ENCODE measurements at places on chromosomes 1 and 21.

GRCh38 chr1:59427155-59427554 is 130.3 kb downstream of the FGGY start:
- DNase-seq = no peak

GRCh38 chr1:168939110-168939946 is 167.2 kb upstream of the ATP1B1 start:
- DNase-seq = no peak

- DNase-seq = no peak
Measured at GRCh38 chr1:205068457-205069040, 15.7 kb downstream of the TMEM81 start.

- no peak for DNase-seq
Measured at GRCh38 chr1:172536256-172536655, 3.3 kb downstream of the SUCO start.

GRCh38 chr1:112836642-112837041 is 119.4 kb downstream of the SLC16A1 start:
- DNase-seq = no peak

- no peak for DNase-seq
Measured at GRCh38 chr1:227449051-227449450, 114.3 kb upstream of the ZNF678 start.

DNA sequence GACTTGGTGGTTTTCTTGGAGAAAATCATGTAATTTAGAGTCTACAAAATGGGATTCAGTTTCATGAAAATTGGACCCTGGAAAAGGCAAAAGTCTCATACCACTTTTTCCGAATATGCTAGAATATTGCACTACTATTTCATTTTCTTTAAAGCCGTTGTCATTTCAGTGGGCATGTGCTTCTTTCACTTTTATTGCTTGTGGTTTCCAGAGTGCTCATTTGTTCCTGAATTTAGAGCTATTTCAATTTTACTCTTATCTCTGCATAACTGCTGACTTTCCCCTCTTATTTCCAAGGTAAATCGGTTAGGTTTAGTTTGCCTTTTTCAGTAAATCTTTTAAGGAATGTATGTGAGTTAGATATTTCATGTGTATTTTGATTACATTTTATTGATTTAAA is 11.6 kb downstream of the HHAT start:
- DNase-seq = no peak

DNA sequence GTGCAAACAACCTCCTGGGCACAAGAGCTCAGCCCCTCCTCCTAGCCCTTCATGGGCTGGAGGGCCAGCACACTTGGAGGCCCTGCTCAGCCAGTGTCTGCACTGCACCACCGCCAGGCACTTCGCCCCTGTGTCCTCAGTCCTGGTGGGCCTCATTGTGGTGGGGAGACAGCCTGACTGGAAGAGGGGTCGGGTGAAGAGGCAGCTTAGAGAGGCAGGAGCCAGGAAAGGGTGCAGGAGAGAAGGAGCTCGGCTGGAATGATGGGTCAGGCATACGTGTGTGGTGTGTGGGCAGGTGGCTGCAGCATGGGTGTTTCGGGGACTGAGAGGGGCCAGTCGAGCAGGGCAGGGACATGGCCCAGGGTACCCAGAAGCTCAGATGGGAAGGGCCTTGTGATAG is 4.1 kb downstream of the WNT3A start:
- no peak for DNase-seq

GRCh38 chr1:197422993-197423392 is 154.9 kb downstream of the CRB1 start:
- peak; percentile 42 for DNase-seq

- DNase-seq = no peak
Measured at GRCh38 chr1:97038410-97038809, 316.8 kb downstream of the PTBP2 start.

GRCh38 chr1:182646739-182647138 is 37.6 kb downstream of the RGS8 start:
- no peak for DNase-seq

DNA sequence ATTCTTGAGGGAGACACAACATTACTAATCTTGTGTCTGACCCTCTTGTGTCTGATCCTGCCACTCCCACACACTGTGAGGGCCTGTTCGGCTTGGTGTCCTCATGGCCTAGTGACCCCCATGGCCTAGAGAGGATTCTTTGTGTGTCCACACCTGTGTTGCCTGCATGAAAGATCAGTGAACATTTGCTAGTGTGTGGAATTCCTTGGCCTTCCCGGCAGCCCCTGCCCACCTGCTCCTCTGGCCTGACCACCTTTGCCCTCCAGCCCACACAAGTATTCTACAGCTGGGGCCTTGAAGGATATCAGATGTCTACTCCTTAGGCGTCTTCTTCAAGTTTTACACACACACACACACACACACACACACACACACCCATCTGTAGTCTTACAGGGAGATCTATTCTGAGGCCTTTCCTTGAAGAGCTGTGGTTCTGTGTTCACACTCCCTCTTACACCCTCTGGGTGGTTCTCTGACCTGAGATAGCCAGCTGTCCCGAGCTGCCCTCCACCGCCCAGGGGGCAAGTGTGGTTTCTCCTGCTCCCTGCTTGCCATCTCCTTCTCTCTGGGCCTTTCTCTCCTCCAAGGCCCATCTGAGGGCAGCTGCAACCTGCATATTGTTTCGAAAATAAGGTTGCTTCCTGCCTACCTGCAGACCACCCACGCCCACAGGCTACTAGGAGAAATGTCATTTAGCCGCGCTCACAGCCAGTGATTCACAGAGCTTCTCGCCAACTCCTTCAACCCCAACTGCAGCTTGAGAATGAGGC is 45.4 kb downstream of the CD247 start:
- DNase-seq = no peak

DNA sequence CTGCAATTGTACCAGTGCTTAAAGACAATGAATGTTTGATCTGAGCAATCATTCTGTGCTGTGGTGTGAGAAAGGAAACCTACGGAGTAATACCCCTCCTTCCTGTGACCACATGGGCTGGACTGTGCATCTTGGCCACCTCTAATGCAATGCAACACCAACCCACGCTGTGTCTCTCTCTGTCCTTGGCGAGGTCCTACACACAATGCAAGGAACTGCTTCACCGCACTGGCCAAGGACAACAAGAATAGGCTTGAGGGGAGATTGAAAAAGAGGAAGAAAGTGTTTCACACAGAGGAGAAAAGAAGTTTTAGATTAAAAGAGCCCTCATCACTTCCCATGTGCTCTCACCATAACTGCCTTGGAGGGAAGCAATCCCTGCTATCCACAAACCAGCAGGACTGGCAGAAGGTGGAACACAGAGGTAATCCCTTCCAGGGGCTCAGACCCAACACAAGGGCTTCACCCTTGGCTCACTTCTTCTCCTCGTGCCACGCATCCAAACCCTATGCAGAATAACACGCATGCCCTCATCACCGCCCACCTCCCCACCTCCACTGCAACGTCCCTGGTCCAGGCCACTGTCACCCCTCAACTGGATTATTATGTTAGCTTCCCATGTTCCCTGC is 112.5 kb upstream of the ERG start:
- no peak for DNase-seq

- DNase-seq = no peak
Measured at GRCh38 chr1:211732293-211732980, 57.0 kb upstream of the NEK2 start.

- DNase-seq = peak; percentile 33
Measured at GRCh38 chr21:41141031-41141457, 26.9 kb upstream of the BACE2 start.

DNA sequence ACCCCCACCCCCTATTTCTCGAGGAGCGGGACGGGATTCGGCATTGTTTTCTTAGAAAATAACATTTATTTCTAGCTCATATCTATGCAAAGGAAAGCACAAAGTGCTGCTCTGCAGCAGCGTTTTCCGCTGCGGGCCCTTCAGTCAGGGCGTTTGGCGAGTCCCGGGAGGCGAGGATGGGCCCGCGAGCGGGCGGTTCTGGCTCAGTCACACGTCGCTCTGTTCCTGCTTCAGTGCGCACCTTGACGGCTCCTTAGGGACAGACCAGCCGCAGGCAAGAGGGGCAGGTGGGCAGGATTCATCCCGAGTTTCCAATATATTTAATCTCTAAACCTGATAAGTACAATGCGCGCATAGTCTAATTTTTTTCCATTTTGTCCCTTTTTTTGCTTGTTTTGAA is 5.7 kb downstream of the DMRTA2 start:
- DNase-seq = no peak

DNA sequence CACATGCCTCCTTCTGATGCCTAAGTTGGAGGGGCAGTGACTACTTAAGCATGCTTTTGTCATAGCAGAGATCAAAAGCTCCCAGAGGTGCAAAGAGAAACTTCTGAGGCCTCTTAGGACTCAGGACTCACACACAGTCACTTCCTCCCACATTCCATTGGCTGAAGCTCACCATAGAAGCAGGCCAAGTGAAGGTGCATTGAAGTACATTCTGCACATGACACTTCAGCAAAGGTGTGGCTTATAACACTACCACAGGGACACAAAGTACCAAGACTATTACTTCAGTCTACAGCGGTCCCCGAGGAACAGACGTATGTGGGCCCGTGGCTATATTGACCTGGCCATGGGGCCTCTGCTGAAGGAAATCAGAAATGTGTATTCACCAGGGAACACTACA is 2.5 kb upstream of the POGK start:
- no peak for DNase-seq

GRCh38 chr21:39867198-39867650 is at the start of gene PCP4:
PCP4 (plus strand) TSS chr21:39867438; CDS start chr21:39867502, 64 bp downstream.
- DNase-seq = no peak

DNA sequence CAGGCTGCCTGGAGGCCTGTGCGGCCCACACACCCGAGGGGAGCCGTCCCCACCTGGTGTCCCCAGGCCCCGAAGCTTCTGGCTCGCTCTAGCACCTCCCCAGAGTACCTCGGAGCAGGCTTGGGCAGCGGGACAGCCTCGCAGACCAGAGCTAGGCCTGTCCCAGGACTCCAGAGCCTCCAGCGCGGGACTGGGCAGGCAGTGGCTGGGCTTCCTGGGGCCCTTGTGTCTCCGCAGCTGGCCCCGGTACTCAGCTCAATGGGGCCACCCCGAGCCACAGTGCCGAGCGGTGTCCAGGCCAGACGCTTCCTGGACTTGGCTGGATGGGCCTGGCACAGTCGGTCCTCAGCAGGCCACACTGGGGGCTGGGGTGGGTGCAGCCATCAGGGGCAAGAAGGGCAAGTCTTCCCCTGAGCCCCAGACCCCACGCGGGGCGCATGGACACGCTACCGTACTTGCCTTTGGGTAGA is 4.9 kb downstream of the SCNN1D start:
- no peak for DNase-seq

DNA sequence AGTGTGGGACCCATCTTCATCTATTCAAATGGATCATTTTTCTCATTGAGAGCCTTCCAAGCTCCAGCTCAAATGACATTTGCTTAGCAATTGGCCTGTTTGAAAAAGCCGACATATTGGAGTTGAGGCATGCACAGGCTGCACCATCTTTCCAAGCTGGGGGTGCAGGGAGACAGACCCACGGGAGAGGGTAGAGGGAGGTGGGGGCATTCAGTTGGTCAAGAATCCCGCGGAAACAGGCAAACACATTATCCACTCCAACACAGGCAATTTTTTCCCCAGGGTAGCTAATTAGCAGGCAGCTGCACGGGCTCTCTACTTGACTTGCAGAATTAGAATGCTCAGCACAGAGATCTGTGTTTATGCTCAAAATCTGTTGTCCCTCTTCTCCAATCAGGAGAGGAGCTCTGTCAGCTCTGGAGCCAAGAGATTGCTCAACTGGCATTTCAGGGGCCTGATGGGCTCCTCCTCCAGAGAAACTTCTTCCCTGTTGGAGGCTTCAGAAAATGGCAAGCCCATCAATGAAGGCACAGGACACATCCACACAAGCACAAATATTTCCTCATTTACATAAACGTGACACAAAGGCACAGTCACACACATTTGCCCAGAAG is 267.8 kb downstream of the FOXD2 start:
- DNase-seq = no peak

DNA sequence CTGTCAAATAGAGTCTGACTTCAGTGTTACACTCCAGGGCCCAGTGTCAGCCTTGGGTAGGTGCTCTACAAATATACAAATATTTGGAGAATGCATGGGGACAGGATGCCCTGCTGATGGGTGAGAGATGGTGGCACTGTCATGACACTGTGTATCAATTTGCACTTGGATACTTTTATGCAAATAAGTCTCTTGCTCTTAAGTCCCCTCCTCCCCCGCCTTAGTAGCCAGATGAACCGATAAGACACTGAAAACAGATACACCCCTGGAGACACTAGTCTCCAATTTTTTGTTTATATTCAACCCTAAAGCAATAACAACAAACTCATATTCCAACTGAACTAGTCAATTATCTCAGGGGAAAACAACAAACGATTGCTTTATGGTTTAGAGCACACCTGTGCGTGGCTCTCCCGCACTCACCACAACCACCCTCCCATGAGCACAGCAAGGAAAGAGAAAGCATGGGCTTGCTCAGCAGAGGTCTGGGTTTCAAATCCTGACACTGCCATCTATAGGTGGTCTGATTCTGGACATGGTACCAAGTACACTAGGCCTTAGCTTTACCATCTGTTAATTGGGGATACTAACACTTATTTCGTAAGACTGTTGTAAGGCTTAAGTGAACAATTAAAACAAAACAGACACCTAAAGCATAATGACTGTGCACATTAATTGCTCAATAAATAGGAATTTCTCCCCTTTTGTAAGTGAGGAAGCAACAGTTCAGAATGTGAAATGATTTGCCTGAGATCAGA is 50.3 kb downstream of the HIVEP3 start:
- DNase-seq = no peak

DNA sequence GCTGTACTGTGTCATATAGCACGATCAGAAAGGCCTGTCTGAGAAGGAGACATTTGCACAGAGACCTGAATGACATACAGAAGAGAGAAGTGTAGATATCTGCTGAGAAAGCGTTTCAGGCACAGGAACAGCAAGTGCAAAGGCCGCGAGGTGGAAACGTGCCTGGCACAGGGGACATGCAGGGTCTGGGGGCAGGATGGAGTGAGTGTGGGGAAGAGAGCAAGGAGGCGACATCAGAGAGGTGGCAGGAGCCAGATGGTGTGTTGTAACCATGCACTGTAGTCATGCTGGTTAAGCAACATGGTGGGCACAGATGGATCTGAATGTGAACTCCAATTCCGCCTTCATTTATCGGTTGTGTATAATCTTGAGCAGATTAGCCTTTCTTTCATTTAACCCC is 13.0 kb downstream of the KRTCAP2 start:
- no peak for DNase-seq

DNA sequence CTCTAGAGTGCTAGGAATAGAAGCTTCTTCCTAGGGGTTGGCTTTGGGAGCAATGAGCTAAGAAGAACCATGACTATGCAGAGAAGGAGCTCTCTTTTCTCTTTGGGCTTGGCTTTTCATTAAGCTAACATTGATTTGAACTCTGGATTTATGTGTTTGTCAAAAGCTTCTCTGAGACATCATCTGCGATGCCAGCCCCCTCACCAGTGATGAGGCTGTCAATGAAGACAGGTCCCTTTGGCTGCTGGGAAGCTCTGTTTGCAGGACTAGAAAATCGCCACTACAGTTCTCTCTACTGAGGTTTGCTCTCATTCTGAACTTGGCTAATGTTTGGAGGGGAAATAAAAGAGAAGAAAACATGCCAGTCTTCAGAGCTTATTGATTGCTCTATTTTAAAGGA is 185.0 kb downstream of the PCP4 start:
- no peak for DNase-seq

GRCh38 chr1:32917521-32917920 is 16.3 kb upstream of the TMEM54 start:
- DNase-seq = no peak

Data from AG09309 (cell line).